ENCODE measurements at places on chromosomes 2 and 18. TPM values are rescaled to one million over a fixed set of nuclear protein-coding genes. Genes with fewer than 3 reads are reported as not detected.
A peak's percentile ranks its signal among the peaks of the same experiment; 100 is the strongest.

Gene FBXO11
- total RNA-seq: 72.4 TPM

DNA sequence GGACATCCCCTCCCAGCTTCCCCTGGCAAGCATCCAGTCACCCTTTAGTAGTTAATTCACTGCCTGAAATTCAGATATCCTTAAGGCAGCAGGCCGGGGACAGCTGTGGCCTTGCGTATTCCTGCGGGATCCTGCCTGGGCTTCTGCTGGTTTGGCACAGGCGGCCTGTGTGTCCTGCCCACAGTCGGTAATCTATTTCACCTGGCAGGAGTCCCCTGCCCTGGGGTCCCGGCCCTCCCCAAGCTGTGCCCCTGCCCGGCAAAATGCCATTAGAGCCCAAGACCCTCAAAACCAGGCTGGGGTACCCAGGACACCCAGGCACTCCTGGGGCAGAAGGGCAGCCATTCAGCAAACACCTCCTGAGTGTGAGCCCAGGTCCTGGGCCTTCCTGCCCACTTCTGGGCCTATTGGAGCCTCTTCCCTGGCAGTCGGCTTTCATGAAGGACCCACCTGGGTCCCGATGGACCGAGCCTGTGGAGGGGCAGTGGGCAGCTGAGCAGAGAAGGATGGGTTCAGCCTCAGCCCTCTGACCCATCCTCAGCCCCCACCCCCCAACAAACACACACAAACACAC, 11.6 kb downstream of the CROCC2 start:
- DNase-seq: no peak

DNA sequence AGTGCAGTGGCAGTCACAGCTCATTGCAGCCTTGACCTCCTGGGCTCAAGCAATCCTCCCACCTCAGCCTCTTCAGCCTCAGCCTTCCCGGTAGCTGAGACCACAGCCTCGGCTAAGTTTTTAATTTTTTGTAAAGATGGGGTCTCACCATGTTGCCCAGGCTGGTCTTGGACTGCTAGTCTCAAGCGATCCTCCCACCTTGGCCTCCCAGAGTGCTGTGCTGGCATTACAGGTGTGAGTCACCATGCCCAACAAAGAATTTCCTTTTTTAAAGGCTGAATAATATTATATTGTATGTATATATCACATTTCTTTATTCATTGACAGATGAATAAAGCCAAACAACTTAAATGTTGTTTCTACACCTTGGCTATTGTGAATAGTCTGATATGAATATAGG, 42.5 kb downstream of the MOB4 start:
- DNase-seq: no peak

DNA sequence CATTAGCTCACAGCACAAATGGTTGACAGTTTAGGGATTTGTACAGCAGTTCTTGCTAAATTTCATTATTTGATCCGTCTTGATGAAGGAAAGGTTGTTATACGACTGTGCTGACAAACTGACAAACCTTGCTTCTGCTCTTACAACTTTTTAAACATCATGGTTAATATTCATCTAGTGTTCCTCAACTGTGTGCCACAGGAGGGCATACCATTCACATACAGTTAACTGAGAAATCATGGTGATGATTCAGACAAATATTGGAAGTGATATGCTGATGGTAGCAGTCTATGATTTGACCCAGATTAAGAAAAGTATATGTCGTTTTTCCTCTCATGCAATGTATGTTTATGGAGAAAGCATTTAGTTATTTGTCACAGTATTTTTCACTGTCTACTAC, 129.8 kb upstream of the FSIP2 start:
- DNase-seq: peak; percentile 0

- DNase-seq: peak; percentile 31
These were observed 164.0 kb upstream of the REG3G start for GRCh38 chr2:78861546-78861945.

DNA sequence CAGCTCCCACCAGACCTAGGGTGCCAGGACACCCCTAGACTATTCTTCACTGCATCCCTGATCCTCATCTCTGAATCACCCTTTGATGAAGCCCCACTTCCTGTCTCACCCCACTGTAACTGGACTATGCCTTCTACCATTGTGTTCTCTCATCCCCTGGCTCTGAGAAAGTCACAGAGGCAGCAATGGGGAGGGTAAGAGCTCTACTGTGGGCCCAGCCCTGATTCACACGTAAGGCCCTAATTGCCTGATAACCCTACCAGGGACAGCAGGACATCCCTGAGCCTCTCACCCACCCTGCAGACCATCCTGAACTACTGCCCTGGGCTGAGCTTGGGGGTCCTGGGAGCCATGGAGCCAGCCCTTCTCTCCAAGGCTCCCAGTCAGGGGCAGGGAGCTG, 1.5 kb upstream of the PROM2 start:
- DNase-seq: no peak

GRCh38 chr18:12234451-12235190, 19.5 kb upstream of the CIDEA start:
- DNase-seq: no peak

Data from OCI-LY7 (cell line).